Frontal cortex (tissue), 4 donors: ENCODE measurements at places on chromosomes 12 and 14.

GRCh38 chr12:49894751-49895148 is 8.9 kb downstream of the FAIM2 start:
- no peak for DNase-seq

DNA sequence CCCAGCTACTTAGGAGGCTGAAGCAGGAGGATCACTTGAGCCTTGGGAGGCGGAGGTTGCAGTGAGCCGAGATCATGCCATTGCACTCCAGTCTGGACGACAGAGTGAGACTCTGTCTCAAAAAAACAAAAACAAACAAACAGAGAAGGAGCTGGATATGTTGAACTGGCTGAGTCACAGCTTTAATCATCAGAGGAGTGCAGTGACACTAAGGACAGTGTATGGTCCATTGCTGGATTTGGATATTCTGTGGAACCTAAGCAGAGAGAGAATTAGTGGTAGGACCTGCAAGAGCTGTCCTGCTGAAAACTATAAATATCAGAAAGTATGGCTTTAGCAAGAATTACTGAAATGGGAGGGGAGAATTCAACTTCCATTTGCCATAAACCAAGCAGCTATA is 163.0 kb upstream of the PELI2 start:
- DNase-seq: no peak

- no peak for DNase-seq
Observed at GRCh38 chr14:103090481-103091020, 4.0 kb upstream of the EXOC3L4 start.

- no peak for DNase-seq
Observed at GRCh38 chr12:111024205-111024801, 103.9 kb upstream of the MYL2 start.

- no peak for DNase-seq
Observed at GRCh38 chr14:77161011-77161410, 19.4 kb upstream of the ZDHHC22 start.

- DNase-seq: no peak
Observed at GRCh38 chr12:510071-510825, 50.5 kb downstream of the B4GALNT3 start.

DNA sequence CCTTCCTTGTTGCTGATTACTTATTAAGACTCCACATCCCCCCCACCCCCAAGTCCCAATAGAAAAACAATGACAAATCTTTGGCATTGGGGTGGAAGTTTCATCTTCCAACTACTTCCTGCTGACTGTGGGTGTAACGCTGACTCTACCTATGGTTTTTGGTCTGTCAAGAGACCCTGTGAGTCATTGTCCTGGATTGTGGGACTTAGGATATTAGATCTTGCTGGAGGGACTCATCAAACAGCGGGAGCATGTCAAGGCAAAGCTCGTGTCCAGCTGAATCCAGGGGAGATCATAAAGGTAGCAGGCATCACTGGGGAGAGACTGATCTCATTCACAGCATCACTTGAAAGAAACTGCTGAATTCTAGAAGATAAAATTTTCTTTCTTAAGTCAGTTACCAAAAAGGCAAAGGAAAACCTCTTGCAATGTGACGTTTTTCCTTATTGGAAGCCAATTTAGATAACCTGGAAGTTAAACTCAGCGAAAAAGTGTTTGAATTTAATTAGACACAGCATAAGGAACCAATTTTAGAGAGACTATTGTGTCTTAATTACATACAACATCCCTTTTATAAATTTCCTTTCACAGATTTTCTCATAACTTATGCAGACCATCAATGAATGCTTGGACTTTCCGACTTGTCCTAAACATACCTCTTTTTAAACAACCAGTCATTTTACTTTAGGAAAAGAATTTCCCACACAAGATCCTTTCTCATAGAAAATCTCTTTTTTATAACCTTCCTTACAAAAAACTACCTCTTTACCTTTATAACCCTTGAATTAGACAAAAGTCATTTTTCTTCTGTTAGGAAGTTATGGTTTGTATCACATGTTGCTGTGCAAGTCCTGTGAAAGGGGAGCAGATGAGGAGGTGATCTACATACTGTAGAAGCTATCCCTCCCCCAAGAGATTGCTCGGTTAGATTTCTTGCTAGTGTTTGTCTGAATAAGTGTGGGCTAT is 94.6 kb upstream of the SCAF11 start:
- no peak for DNase-seq

GRCh38 chr14:50106178-50106577 is 10.2 kb downstream of the VCPKMT start:
- no peak for DNase-seq

DNA sequence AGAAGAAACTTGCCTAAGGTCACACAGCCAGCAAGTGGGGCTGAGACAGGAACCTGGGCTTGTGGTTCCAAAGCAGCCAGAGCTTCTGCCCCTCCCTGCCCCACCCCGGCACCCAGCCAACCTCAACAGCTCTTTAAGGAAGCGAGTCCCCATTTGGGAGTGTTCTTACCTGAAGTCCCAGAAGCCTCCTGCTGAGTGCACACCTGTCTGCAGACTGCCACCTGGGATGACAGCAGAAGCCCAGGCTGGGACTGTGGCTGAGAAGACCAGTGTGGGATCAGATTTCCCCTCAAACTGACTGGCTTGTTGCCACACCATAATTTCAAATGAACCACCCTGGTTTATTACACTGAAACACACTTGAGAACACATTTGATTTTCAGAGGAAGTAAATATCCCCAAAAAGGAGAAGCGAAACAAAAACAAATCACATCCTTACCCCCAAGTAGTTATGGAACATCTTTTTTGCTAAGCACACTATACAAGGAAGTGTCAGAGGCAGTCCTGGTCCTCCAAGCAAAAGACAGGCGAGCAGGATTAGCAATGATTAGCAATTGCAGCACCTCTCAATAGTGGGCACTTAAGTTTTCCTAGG is 6.3 kb upstream of the RIN3 start:
- DNase-seq: no peak

DNA sequence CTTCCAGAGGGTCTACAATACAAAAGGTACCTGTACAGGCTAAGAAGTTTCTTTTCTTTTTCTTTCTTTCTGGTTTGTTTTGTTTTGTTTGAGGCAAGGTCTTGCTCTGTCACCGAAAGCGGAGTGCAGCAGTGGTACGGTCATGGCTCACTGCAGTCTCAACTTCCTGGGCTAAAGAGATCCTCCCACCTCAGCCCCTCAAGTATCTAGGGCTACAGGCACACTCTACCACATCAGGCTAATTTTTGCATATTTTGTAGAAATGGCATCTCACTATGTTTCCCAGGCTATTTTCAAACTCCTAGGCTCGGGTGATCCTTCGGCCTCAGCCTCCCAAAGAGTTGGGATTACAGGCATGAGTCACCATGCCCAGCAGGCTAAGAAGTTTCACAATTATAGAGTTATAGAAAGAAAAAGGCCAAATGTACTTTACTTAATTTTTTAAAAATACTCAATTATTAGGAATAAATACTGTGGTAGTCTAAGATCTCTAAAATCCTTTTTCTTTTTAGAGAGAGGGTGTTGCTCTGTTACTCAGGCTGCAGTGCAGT is 3.0 kb upstream of the PIGH start:
- DNase-seq: no peak

GRCh38 chr14:22882529-22883172 is 371 bp upstream of the REM2 start:
- DNase-seq: peak; percentile 86

DNA sequence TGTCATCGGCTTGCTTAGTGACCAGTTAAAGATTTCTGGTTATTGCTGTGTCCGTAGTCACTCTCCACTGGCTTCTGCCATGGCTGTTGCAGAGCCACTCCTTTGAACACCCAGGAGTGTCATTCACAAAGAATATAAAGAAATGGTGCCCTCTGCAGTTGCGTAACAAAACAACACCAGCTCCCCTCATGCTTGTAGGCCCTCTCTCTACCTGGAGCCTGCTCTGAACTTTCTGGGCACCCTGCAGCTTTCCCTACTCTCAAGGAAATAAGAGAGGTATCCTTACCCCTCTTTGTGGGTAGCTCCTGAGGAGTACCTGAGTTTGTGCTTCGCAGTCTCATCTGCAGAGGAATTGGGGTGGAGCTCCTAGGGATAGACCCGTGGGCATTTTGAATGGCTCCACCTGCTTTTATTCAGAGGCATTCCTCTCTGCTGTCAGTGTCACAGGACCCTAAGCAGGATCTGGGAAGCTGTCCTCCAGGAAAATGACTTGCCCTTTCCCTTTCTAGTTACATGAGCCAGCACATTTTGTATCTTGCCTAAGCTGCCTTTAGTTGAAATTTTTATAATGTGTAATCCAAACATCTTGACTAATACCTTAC is 97.2 kb upstream of the TMEM260 start:
- no peak for DNase-seq

DNA sequence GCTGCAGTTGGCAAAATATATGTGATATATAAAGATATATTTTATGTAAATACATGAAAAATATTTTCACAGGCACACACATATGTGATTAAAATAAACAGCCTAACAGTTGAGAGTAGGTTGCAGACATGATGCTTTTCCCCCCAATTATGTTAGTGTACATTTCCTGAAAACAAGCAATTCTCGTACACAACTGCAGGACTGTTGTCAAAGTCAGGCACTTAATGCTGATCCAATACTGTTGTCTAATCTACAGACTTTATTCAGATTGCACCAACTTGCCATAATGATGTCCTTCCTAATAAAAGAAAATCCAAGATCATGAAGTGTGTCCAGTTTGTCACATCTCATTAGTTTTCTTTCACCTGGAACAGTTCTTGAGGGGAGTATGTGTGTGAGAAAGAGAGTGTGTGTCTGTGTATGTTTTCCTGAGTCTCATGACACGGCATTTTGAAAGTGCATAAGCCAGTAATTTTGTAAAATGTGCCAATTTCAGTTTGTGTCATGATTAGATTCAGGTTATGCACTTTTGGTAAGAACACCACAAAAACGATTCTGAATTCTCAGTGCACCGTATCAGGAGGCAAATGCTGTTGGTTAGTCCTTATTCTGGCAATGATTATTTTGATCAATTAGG is 16.5 kb upstream of the SEL1L start:
- no peak for DNase-seq

DNA sequence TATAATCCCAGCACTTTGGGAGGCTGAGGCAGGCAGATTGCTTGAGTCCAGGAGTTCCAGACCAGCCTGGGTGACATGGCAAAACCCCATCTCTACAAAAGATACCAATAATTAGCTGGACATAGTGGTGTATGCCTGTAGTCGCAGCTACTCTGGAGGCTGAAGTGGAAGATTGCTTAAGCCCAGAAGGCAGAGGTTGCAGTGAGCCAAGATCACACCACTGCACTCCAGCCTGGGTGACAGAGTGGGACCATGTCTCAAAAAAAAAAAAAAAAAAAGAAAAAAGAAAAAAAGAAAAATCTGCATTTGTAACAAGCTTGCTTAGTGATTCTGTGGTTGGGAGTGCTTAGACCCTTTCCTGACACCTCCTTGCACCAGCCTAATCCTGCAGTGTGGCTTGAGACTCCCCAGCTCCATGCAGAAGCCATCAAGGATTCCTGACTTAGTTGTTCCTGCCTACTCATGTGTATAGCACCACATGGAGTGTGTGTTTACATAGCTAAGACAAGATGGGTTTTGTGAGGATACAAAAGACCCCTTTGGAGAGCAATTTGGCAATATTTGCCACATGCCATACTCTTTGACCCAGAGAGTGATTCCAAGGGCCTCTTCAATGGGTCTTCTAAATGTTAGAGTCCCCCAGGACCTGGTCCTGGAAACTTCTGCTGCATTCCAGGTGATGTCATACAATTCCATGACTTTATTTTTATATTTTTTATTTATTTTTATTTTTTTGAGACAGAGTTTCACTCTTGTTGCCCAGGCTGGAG is 5.1 kb upstream of the TMED10 start:
- no peak for DNase-seq

DNA sequence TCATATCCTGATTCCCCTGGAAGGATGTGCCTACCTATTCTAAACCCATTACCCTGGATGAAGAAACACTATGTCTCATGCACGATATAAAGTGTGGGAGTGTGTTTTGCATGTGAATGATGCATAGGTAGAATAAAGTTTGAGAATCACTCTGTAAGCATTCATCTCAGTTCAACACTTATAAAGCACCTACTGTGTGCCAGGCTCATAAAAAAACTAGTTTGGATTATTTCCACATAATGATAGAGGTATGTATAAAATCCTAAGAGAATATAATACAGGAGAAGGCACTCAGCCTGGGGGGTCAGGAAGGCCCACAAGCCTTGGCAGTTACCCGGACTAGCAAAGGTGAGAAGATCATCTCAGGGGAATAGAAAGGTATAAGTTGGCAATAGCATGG is 41.1 kb upstream of the BCL2L14 start:
- DNase-seq: no peak

- DNase-seq: peak; percentile 8
Observed at GRCh38 chr12:81759190-81760051, at the start of gene PPFIA2. PPFIA2 (minus strand) TSS chr12:81759350.

DNA sequence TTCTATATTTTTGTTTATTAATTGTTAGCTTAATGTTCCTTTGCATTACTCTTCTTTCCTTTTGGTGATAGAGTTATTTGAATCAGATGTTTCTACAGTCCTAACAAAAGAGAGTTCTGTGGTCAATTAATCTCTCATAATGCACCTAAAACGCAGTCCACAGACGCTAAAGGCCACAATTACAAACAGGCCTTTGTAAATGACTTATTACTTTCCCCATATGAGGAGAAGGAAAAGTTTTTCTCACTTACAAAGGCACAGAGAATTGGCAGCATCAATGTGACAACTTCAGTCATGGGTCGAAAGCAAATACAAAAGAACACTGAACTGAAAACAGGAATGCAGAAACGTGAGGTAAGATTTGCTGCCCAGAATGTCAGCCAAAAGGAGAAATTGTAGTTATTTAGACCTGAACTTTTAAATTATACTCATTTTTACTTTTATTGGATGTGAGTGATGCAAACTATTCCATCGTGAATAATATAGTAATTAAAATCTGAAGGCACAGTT is 142.0 kb upstream of the SYT10 start:
- no peak for DNase-seq

DNA sequence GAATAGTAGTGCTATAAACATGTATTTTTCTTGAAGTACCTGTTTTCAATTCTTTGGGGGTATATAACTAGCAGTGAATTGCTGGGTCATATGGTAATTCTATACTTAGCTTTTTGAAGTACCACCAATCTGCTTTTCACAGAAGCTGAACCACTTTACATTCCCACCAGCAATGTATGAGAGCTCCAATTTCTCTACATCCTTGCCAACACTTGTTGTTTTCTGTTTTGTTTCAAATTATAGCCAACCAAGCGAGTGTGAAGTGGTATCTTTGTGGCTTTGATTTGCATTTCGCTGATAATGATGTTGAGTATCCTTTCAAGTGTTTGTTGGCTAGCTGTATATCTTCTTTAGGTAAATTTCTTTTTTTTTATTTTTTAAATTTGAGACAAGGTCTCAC is 95.7 kb downstream of the PAPLN start:
- no peak for DNase-seq

DNA sequence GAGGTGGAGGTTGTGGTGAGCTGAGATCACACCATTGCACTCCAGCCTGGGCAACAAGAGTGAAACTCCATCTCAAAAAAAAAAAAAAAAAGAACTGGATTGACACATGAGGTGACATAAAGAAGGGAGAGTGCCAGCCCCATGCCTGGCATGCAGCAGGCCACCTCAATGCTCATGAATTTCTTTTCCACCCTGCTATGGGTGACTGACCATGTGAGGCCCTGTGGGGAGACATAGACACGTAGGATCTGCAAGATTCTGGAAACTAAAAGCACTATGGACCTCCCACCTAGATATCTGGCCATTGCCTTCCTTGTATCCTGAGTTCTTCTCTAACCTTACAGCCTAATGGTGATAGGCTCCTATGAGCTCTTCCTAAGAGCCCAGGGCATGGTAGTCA is 5.6 kb upstream of the ACTN1 start:
- DNase-seq: no peak

- DNase-seq: no peak
Observed at GRCh38 chr14:74147571-74147970, 62.8 kb downstream of the LIN52 start.
